Activated CD4-positive, alpha-beta T cell treated with anti-CD3 and anti-CD28 coated beads for 36 hours (primary cell): ENCODE measurements at places on chromosomes 12 and 14.

GRCh38 chr12:63966606-63966975, 122.1 kb downstream of the SRGAP1 start:
- no peak overlapping the region for H3K27ac ChIP-seq
- no peaks in the 10 kb centered on the region for H3K36me3 ChIP-seq
- peaks cover 5% of the 10 kb centered on the region for H3K27me3 ChIP-seq
- no peaks in the 10 kb centered on the region for H3K4me1 ChIP-seq

- no peaks in the 10 kb centered on the region for H3K27me3 ChIP-seq
- no peaks in the 10 kb centered on the region for H3K36me3 ChIP-seq
- H3K27ac ChIP-seq, result peak overlapping the region; percentile 76
- H3K4me3 ChIP-seq, result peak overlapping the region; percentile 77
- H3K4me1 ChIP-seq, result peaks cover 24% of the 10 kb centered on the region
Measured at GRCh38 chr14:75258079-75258802, 20.4 kb upstream of the FOS start.

GRCh38 chr14:52876311-52876710, 74.5 kb downstream of the FERMT2 start:
- H3K27me3 ChIP-seq, result no peaks in the 10 kb centered on the region
- DNase-seq, result no peak
- H3K27ac ChIP-seq, result no peak overlapping the region
- H3K4me3 ChIP-seq, result no peak overlapping the region

GRCh38 chr12:67910360-67911274, 78.6 kb upstream of the IFNG-AS1 start:
- H3K4me3 ChIP-seq, result no peak overlapping the region
- no peak for DNase-seq
- no peaks in the 10 kb centered on the region for H3K4me1 ChIP-seq
- no peaks in the 10 kb centered on the region for H3K27me3 ChIP-seq
- no peak overlapping the region for H3K27ac ChIP-seq

GRCh38 chr14:102776761-102777710, at the start of gene TRAF3:
Gene TRAF3, plus strand, starts transcription at chr14:102777449. Its CDS starts 92,753 bp downstream, at chr14:102870202.
- peaks cover 30% of the 10 kb centered on the region for H3K36me3 ChIP-seq
- H3K4me3 ChIP-seq, result peak within 1 kb of the TSS; percentile 88
- no peaks in the 10 kb centered on the region for H3K27me3 ChIP-seq
- DNase-seq, result peak; percentile 89

- H3K27ac ChIP-seq, result no peak overlapping the region
- no peak for DNase-seq
Measured at GRCh38 chr14:64089920-64090319, 204.3 kb downstream of the ESR2 start.

GRCh38 chr12:129941618-129942017, 37.8 kb upstream of the TMEM132D start:
- no peak for DNase-seq
- no peaks in the 10 kb centered on the region for H3K27me3 ChIP-seq
- H3K27ac ChIP-seq, result no peak overlapping the region
- no peaks in the 10 kb centered on the region for H3K36me3 ChIP-seq
- H3K4me1 ChIP-seq, result no peaks in the 10 kb centered on the region
